ENCODE measurements at places on chromosomes 7 and 10.

DNA sequence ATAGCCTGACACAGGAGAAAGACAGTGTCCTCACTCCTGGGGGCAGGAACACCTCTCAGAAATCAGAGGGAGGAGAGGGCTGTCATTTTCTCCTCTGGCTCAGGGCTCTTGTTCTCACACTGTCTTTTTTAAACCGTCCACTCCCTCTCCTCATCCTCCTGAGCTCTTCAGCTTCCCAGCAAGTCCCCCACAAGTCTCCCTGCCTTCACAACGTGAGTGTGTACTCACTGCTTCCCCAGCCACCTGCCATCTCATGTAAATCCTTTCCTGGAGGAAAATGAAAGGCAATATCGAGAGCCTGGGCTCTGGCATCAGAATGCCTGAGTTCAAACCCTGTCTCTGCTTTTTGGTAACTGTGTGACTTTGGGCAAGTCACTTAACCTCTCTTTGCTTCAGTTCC, 5.7 kb downstream of the LLCFC1 start:
- DNase-seq: no peak

DNA sequence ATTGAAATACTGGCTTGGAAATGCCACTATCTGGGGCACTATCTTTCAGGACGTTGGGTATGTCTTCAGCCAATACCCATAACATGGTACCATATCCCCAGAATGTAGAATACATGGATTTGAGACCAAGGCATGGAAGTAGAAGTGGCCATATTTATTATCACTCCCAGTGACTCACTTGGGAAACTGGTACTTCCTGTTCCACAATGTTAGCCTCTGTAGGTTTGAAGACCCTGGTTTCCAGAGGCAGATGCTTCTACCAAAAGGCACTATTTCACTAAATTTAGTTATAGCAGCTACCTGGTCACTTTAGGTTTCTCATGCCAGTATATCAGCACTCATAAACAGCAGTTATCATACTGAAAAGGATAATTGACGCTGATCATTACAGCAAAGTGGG, 184.2 kb downstream of the CCDC71L start:
- no peak for DNase-seq

DNA sequence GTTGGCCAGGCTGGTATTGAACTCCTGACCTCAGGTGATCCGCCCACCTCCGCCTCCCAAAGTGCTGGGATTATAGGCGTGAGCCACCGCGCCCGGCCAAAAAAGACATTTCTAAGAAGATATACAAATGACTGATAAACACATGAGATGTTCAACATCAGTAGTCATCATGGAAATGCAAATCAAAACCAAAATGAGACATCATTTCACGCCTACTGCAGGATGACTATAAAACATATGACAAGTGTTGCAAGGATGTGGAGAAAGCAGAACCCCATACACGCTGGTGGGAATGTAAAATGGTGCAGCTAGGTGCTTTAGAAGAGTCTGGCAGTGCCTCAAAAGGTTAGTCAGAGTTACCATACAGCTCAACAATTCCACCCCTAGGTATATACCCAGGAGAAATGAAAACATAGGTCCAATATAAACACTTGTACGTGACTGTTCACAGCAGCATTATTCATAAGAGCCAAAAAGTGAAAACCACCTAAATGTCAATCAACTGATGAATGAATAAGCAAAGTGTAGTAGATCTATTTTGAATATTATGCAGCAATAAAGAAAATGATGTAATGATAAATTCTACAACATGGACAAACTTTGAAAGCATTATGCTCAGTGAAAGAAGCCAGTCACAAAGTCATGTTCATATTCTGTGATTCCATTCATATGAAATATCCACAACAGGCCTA, 24.5 kb downstream of the TMEM209 start:
- DNase-seq: no peak

DNA sequence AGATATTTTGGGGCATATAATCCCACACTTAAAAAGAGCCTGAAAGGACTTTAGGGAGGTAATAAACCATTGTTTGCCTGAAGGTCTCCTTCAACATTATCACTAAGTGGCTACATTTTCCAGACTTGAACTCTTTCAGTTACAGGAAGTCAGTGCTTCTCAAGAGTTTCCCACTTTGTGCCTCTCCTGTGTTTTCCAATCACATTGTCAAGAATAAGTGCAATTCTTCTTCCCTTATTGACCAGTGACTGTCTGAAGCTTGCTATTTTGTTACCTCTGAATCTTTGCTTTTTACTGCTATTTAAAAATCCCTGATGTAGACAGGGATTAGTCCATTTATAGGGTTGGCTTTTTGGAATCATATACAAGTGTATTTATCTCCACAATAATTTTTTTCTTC, 346.7 kb upstream of the ANKRD30A start:
- no peak for DNase-seq

DNA sequence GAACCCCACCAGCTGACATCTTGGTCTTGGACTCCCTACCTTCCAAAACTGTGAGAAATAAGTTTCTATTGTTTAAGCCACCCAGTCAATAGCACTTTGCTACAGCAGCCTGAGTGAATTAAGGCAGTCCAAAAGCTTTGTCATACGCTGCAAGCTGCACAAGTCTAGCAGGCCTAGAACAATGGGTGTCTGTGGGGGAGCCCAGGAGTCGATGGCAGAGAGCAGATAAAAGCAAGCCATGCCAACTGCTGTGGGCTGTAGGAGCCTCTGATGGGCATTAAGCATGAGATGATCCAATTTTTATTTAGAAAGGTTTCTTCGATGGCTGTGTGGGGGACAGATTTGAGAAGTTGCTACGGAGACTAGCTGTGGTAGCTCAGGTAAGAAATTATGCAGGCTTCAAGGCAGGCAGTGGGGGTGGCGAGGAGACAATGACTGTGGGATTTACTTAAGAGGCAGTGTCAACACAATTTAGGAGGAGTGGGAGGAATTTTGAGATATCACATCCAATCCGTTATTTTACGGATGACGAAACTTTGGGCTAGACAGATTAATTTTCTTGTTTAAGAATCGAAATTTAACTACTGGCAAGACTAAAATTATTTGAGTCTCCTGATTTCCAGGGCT, 110.4 kb downstream of the NRCAM start:
- DNase-seq: no peak

- no peak for DNase-seq
Measured at GRCh38 chr7:146119002-146119401, 2.4 kb downstream of the CNTNAP2 start.

GRCh38 chr7:44107961-44108767, 4.0 kb downstream of the AEBP1 start:
- DNase-seq: no peak

- no peak for DNase-seq
Measured at GRCh38 chr10:45553155-45553554, 119.4 kb downstream of the ZFAND4 start.

- no peak for DNase-seq
Measured at GRCh38 chr7:55375237-55375636, 10.1 kb downstream of the LANCL2 start.

- DNase-seq: no peak
Measured at GRCh38 chr7:150994141-150994837, 3.5 kb downstream of the NOS3 start.

DNA sequence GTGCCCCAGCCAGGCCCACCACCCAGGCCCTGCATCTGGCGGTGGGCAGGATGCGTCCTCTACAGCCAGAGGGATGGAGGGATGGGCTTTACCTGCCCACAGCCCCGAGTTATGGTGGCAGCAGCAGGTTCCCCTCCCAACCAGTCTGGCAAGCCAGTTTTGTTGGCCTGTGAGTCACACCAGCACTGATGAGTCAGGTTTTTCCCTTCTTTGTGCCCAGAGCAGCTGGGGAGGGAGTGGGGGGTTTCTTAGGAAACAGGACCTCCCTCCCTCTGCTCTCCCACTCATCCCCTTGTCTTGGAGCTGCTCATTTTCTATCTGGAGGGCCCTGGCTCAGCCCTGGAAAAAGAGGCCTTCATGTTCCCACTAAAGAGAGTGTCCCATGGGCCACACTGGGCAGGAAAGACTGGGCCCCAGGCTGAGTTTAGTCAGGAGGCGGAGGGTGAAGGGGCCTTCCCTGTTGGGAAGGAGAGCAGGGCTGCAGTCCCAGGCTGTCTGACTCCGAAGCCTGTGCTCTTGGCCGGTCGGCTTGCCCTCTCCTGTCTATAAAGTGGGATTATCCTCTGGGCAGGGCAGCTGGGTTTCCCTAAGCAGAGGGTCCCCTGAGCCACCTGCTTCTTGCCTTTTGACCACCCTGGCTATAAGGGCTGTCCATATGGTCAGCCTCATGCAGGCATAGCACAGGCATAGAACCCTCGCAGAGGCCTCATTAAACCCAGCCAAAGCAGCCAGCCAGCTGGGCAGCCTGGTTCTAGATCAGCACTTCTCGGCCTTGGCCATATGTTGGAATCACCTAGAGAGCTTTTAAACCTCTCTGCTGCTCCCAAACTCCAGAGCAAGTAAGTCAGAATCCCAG, 30.2 kb upstream of the ANKRD2 start:
- peak; percentile 95 for DNase-seq

GRCh38 chr7:127245607-127246006, 7.1 kb downstream of the GRM8 start:
- DNase-seq: no peak

- peak; percentile 56 for DNase-seq
Measured at GRCh38 chr7:27434756-27435400, 192.3 kb downstream of the EVX1 start.

- no peak for DNase-seq
Measured at GRCh38 chr7:94252971-94253370, 141.7 kb upstream of the COL1A2 start.

DNA sequence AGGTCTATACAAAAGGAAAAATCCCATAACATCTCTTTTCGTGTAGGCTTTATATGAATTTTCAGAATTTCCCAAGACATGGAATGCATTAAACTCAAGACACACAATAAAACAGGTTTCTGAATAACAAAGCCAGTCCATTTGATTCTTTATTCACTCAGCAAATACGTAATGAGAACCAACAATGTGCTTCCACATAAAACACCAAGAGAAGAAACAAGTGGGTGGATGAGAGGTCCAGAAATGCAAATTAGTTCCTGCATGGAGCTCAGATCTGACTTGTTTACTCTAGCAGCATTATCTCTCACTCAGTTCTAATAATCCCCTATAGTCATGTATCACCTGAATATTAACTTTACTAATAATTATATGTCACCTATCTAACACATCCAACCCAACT, 249.5 kb downstream of the LRRTM3 start:
- DNase-seq: no peak

DNA sequence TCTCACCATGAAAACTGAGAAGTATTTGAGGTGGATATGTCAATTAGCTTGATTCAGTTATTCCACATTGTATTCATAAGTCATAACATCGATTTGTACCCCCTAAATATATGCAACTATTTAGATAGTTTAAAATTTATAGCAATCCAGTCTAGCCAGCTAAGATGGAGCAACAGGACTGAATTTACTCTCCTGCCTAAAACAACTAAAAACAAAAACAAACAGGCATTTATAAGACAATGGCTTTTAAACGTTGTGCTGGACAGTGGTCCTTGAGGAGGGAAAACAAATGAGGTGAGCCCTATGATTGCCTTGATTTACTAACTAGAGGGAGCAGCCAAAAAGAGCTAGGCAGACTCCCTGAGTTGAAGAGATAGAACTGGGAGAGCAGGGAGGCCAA, 814 bp upstream of the GPAM start:
- no peak for DNase-seq

GRCh38 chr10:132489053-132489703, 48.4 kb upstream of the INPP5A start:
- DNase-seq: no peak

DNA sequence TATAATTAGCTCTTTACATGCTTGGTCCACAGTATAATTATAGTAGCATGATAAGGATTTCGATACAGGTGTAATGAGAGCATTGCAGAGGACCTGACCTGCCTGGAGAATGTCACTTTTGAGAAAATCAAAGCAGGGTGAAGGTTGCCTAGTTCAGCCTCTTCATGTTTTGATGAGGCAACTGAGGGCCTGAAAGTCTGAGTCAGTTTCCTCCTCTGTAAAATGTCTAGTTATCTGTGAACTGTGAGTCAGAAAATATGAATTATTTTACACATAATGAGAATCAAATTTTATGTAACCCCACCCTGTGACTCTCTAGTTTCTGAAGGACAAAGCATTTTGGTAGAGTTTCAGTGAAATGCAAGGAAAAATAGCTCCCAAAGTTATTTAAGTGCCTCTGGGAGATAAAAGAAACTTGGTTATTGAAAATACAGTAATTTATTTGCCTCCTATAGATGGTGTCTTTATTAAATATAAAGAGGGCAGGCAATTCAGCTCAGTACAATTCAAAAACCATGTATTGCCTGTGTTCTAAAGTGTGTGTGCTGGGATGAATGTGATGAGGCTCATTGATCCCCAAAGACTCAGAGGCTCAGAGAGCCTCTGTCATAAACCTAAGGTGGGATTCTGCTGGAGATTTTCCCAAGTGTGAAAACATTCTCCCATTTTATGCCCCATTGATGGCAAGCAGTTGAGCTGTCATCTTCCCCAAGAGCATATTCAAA, 37.3 kb upstream of the SAMD9L start:
- no peak for DNase-seq

GRCh38 chr7:84112771-84113170, 81.8 kb downstream of the SEMA3A start:
- DNase-seq: no peak

- no peak for DNase-seq
Measured at GRCh38 chr7:38217672-38218071, 39.6 kb downstream of the STARD3NL start.

DNA sequence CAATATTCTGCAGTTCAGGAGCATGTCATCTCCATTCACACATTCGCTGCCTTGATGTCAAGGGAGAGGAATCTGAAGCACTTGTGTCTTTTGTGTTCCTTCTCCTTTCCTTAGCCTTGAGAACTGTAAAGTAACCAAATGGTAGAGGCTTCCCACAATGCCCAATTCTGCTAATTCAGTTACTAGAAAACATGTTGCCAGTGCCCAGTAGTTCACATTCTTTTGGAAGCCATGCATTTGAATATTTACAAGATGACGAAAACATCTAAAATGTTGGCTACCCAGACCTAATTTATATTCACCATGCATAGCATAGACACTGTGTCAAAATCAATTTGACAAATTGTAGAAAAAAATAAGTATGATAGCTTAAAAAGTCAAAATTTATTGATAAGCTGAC, 852.7 kb upstream of the PHF14 start:
- no peak for DNase-seq

- DNase-seq: no peak
Measured at GRCh38 chr10:80464557-80465450, 10.7 kb downstream of the TSPAN14 start.

DNA sequence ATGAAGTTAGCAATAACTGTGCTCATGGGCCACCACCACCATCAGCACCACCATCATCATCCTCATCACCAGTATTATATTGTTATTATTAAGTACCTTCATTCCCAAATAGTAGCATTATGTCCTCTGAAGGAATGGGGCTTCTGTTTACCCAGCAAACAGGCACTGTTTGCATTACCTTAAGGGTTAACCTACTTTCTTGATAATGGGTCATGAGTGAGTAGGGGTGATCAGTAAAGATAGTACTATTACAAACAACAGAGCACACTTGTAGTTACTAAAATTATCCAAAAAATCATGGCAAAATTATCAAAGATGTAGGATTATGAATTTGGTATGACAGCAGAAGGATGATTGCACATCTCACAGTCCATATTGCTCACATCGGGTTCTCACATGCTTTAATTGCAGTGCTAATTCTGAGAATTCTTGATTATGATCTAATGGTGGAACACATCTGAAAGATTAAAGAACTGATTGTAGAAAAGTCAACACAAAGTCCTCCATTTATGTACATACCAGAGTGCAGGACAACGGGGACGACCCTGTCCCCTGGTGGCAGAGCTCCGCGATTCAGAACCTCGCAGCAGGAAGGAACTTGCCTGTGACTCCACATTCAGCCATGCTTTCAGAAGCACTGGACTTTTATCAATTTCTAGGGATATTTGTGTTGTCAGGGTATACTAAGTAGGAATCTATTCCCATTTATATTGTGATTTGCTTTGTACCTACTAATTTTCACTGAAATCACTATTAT, 31.0 kb downstream of the PDE1C start:
- no peak for DNase-seq

Measured in skeletal muscle cell (primary cell).